Naive B cell (primary cell): ENCODE measurements at places on chromosomes 5 and 9. TPM values are rescaled to one million over a fixed set of nuclear protein-coding genes. Genes with fewer than 3 reads are reported as not detected.

DNA sequence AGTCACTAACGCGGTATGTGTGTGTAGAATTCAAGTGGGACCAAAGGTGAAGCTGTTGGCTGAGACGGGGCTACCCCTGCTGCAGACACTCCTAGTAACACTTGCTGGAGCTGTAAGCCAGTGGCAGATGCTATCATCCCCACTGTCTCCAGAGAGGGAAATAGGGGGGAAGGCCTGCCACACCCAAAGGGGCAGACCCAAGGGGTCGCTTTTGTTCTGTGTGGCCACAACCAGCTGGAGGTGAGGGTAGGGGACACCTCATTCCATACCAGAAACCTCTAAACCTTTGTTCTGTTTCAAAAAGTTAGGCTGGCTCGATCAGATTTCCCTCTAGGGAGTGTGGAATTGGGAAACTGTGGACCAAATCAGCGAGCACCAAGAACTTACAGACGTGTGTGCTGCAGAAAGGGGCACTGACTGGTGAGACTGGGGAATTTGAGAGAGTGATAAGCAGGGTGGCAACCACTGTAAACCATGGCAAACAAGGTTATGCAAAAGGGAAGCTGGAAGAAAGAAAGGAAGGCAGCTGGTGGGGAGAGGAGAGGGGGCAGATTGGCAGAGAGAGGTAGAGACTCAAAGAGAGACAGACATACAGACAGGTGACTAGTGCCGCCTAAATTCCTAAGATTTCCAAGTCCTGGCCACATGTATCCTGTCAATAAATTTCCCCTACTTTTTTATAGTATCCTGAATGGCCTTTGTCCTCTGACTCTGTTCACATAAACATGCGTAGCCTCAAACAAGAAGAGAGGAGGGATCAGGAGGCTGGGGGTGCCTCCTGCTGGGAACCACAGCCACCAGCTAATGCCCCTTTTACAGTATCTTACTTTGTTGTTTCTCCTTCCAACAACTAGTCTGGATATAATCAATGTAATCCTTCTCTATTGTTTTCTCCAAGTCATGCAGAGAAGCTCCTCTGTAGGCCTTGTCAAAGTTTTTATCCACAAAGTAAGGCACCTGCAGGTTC lies 15.6 kb upstream of the SPATA24 start:
- H3K27me3 ChIP-seq, result no peaks in the 10 kb centered on the region
- H3K27ac ChIP-seq, result no peak overlapping the region
- DNase-seq, result no peak
- H3K36me3 ChIP-seq, result peaks cover 5% of the 10 kb centered on the region
- peaks cover 5% of the 10 kb centered on the region for H3K4me1 ChIP-seq

GRCh38 chr5:173623296-173623771 lies 6.9 kb upstream of the BOD1 start:
- no peak overlapping the region for H3K27ac ChIP-seq
- no peak for DNase-seq
- H3K4me3 ChIP-seq, result no peak overlapping the region
- peaks cover 18% of the 10 kb centered on the region for H3K4me1 ChIP-seq

Gene MZB1
- 105 TPM for polyA plus RNA-seq

DNA sequence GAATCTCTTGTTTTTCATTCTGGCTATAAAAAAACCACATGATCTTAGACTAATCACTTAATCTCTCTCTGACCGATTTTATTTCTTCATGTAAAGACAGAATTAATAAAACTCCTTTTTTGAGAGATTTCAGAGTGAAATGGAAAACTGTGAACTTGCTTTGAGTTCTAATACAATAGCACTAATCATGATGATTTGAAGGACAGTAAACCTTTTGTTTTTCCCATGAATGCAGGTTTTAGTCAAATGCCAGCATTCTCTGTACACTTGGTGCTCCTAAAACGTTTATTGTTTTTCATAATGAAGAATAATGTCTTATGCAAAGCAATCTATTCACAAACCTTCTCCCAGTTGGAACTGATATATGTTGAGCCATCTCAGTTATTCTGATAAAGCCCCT lies 86.8 kb downstream of the SLC24A2 start:
- H3K36me3 ChIP-seq, result no peaks in the 10 kb centered on the region
- DNase-seq, result no peak
- no peaks in the 10 kb centered on the region for H3K4me1 ChIP-seq
- H3K27ac ChIP-seq, result no peak overlapping the region

Gene HEMGN
- polyA plus RNA-seq, result not detected

GRCh38 chr5:158080112-158080511 lies 221.2 kb upstream of the CLINT1 start:
- DNase-seq, result no peak
- H3K4me3 ChIP-seq, result no peak overlapping the region
- H3K27ac ChIP-seq, result no peak overlapping the region
- H3K36me3 ChIP-seq, result no peaks in the 10 kb centered on the region
